Osteocyte (in vitro differentiated cells): ENCODE measurements at places on chromosomes 12 and 14. TPM values are rescaled to one million over a fixed set of nuclear protein-coding genes. Genes with fewer than 3 reads are reported as not detected.

- no peak for DNase-seq
These were observed 15.6 kb downstream of the SMUG1 start for GRCh38 chr12:54173066-54173726.

DNA sequence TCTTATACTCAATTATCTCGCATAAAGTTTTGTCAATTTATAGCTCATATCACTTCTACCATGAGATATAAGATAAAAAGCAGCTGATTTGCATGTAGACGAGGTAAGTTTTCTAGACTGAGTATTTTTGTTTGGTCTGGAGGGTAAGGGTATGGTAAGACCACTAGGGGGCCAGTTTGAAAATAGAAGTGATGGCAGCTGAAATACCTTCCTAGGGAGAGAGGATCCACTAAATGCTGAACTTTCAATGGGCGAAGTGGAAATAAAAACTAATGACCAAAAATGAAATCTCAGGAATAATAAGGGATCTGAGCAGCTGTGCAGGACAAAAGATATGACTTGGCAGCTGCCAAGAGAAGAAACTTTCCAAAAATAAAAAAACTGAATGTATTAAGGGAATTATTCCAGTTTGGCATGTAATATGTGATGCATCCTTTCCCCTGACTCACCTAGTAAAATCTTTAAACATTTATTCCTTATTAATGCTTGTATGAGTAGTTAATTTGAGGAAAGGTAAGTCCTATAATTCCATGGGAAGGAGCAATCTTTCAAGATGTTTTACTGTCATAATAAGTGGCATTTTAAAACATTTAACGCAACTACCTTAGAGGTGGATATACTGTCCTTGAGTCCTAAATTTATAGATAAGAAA is 754.5 kb downstream of the C12orf50 start:
- DNase-seq: no peak

DNA sequence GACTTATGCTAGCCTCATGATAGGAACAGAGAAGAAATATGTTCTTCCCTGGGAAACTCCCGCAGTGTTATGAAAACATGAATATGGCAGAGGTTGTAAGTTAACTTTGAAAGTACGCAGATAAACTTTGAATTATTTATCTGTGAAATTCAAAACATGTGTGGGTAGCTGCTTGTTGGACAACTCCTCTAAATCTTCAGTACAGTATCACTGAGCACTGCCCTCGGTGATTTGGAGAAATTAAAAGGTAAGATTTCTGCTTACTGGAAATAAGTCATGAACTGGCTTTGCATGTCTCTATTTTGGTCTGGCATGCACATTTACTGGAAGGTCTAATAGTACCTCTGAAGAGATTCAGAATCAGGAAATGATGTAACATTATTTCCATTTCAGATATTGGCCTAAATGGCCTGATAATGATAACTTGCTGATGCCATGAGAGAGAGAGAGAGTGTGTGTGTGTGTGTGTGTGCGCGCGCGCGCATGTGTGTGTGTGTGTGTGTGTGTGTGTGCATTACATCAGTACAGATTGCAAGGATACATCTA is 1441.9 kb upstream of the FLRT2 start:
- DNase-seq: no peak

GRCh38 chr14:68722186-68722585 is 70.7 kb downstream of the ZFP36L1 start:
- DNase-seq: no peak

DNA sequence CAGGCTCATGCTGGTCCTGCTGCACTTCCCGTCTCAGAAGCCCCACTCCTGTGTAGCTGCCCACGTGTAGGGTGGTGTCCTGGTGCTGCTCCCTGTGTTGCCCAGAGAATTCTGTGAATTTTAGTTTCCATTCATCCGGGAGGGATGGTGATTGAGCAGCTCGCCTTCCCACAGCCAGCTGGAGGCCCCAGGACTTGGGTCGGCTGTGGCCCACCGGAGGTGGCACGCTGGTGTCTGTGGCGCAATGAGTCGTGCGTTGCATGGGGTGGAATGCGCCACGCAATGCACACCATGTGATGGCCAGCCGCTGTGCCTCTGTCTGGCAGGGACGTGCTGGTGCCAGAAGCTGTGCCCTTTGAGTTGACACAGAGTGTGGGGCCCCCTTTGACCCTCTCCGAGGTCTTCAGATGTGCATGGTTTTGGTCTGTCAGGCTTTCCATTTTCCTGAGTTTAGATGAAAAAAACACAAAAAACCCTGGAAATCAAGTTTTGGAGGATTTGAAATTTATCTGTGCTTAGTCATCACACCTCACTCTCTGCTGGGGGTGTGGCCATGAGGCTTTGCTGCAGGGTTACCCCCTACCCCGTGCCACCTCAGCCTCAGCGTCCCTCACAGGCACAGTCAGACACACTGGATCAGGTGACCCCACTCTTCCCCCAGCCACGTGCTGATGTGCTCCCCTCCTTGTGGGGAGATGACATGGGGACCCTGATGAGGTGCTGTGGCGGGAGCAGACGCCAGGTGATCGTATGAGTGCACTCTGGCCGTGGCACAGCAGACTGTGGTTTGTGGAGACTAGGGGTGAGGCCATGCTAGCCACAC is 64.6 kb downstream of the EP400 start:
- DNase-seq: no peak

- DNase-seq: no peak
These were observed 125.0 kb upstream of the FAR2 start for GRCh38 chr12:29024117-29024516.

DNA sequence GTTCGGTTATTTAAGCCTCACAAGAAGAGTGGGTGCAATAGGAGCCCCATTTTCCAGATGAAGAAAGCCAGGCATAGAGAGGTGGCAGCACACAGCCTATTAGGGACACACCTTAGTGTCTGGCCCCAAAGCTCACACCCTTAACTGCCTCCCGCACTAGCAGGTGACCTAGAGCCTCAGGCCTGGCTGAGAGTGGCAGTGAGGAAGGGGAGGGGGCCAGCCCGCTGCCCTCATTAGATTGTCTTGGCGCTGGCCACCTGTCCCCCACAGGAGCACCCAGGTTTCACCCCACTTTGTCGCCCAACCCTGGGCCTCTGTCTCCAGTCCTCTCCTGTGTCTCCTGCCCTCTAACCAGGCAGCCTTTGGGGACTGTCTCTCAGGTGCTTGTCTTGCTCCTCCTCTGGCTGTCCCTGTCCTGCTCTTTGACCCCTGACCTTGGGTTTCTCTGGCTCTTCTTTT is 18.5 kb upstream of the PGF start:
- DNase-seq: no peak

TROAP gene
- total RNA-seq: 8.0 and 9.6 TPM in 2 replicates

RASSF3 gene
- 27.0 and 29.0 TPM in 2 replicates for total RNA-seq
